Immature natural killer cell (primary cell): ENCODE measurements at places on chromosomes 13 and 19.

DNA sequence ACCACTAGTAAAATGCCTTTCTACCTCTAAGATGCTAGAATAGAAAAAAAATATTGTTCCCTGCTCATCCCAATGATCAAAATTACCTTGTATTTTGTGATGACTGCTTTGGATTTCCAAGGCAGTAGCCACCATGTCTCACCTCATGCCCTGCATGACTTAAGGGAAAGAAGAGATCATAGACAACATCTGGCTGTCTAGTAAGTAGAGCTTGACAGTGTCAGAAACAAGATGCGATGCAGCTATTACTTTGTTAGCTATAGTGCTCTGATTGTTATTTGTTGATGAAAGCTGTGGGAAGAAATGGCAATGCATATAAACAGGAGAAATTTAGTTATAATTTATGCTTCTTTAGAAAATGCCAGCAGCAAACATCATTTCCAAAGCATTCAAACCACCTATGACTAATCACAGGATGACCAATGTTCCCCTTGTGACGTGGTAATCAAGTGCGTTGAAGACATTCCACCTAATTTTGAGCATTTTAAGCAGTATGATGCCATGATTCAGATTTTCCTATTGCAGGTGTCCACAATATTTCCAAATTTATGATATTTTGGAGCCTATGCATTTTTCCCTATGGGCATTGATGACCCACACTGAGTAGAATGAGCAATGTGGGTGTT lies 308.3 kb downstream of the KCNRG start:
- no peak for DNase-seq

DNA sequence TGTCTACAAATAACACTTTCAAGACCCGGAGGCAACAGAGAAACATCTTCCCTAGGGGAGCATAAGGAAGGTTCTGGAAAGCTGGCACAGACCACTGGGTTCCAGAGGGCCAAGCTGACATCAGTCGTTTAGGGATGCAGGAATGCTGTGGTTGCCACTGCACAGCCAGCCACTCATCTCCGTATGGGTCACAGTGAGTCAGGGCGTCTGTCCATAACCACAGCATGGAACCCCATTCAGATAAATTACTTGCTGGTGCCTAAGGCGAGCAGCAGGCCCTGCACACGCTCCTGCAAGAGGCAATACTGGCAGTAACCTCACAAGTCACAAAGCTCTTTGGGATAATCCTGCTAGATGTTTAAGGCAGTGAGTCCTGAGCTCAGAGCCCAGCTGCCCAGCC lies 140.9 kb upstream of the UBL3 start:
- no peak for DNase-seq

- DNase-seq: no peak
Measured at GRCh38 chr19:34131100-34131499, 41.2 kb upstream of the LSM14A start.

GRCh38 chr19:46147791-46148288 lies at the start of gene IGFL2:
Gene IGFL2 (plus strand): TSS chr19:46148238. CDS start chr19:46148279, 41 bp downstream.
- no peak for DNase-seq

GRCh38 chr13:33087790-33088189 lies 71.6 kb downstream of the KL start:
- DNase-seq: no peak

DNA sequence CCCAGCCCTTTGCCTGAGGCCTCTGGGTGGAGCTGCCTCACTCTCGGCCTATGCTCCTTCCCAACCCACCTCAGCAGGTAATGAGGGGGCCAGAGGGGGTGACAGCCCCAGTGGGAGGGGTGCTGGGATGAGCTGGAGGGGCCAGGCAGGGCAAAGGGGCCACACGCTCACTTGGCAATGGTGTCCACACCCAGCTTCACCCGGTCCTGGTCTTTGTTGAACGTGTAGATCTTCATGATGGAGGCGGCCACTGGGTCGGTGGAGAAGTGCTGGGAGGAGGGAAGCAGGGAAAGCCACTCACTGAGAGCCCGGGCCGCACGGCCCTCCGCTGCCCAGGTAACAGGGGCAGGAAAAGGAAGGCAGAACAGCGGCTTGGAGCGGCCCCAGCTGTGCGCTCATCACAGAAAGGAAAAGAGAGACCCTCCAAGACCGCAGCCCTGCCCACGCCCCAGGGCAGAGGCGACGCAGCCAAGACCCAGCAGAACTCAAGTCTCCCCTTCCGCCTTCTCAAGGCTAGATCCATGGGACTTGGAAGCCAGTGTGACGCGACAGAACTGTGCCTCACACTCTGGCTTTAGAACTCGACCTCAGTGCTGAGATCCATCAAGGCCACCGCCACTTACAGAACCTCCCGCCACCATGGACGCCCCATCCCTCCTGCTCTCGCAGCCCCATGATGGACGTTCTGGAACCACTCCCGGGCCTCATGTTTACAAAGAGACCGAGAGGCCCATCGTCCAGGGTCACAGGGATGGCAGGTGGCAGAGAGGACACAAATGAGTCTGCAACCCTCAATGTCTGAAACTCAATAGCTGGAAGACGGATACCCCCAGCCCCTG lies 9.2 kb downstream of the UBXN6 start:
- no peak for DNase-seq

GRCh38 chr13:79528759-79529191 lies 47.8 kb downstream of the NDFIP2 start:
- DNase-seq: no peak
